D341Med (cell line): ENCODE measurements at places on chromosomes 16 and 17.

GRCh38 chr17:4332296-4332970 is 34.0 kb downstream of the UBE2G1 start:
- DNase-seq = no peak

DNA sequence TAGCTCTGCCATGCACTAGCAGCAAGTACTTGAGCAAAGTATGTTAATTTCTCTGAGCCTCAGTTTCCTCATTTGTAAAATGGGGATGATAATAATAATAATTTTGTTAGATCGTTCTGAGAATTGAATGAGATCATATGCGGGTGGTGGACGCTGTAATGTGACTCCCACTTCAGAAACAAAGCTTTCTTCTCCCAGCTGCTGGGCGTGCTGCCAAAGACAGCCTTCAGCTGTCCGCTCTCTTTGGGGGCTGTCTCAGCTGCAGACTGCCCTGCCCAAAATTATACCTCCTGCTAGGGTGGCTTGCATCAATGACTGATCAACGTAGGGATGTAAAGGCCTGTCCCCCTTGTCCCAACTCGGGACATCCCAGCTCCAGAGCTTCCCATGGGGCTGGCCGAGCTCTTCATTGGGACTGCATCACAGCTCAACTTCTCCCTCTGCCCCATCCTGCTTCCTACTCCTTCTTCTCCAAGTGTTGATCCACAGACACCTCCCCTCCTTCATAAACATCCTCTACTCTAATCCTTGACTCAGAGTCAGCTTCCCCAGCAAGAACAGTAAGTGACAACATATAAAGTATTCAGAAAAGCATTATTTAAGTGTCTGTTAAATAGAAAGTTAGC is 30.7 kb upstream of the CDH5 start:
- DNase-seq = no peak

DNA sequence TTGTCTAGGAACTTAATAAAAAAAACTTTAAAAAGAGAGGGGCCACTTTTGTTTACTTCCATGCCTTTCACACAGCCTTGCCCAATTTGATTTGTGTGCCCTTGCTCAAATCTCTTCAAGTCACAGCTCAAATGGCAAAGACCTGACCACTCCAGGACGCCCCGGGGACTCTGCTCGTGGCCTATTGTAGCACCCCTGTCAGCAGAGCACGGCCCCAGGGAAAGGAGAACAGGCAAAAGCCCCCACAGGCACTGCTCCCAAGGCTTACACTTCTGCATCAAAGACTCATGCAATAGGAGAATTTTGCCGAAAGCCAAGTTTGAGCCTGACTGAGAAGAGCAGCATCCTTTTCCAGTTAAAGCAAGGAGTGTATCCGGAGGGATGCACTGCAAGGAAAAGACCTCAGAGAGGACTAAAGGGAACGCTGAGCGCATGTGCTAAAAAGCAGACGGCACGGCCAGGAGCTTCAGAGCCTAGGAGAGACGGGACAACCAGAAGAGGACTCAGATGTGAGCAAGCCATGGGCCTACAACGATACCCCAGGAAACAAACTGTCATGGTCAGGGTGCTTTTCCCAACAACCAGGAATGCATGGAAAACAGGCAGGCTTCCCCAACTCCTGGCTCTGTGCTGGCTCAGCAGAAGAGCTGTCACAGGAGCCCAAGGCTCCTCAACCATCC is 8.2 kb downstream of the CREBBP start:
- no peak for DNase-seq

GRCh38 chr16:29806641-29807425 is 504 bp downstream of the MAZ start:
- DNase-seq = no peak

- no peak for DNase-seq
Measured at GRCh38 chr16:68636064-68636560, 9.0 kb upstream of the CDH3 start.

GRCh38 chr17:2705263-2705662 is 6.3 kb downstream of the CLUH start:
- peak; percentile 3 for DNase-seq

DNA sequence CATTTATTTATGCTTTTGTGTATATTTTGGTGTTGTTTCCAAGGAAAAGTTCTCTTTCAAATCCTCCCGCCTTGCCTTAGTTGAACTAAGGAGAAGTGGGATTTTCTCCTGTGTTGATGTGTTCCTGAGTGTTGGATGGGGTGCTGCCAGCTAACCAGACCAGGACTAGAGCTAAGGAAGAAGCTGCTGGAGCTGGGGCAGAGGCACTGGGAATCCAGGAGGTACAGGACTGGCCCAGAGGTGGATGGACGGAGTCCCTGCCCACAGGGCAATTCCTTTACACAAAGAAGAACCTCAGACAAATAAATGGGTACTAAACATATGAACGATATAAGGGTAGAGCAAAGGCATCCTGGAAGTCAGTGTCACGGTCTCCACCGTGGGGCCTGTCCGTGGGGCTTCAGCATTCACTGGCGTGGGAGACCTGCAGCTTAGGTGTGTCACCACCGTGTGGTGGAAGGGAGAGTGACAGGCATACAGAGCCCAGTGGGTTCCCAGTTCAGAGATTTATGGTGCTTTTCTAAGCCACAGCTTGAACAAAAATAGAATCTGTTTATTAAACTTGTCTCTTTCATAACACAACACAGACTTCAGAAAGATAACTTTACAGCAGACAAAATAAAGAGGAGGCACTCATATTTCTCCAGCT is 270.7 kb downstream of the NTN1 start:
- DNase-seq = peak; percentile 43

DNA sequence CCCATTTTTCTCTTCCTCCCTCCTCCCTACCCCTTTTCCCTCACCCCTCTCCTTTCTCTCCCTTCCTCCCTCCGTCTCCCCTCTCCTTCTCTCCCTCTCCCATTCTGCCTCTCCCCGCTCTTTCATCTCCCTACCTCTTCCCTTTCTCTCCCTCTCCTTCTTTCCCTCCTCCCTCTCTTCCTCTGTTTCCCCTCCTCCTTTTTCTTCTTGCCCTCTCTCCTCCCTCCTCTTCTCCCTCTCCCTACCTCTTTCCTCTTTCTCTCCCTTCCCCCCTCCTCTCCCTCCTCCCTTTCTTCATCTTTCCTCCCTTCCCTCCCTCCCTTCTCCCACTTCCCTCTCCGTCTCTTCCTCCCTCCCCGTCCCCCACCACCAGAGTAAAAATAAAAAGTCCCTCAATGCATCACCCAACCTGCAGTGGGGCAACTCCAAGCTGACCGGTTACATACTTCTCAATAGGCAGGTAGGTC is 10.4 kb downstream of the CHD9NB start:
- DNase-seq = no peak

DNA sequence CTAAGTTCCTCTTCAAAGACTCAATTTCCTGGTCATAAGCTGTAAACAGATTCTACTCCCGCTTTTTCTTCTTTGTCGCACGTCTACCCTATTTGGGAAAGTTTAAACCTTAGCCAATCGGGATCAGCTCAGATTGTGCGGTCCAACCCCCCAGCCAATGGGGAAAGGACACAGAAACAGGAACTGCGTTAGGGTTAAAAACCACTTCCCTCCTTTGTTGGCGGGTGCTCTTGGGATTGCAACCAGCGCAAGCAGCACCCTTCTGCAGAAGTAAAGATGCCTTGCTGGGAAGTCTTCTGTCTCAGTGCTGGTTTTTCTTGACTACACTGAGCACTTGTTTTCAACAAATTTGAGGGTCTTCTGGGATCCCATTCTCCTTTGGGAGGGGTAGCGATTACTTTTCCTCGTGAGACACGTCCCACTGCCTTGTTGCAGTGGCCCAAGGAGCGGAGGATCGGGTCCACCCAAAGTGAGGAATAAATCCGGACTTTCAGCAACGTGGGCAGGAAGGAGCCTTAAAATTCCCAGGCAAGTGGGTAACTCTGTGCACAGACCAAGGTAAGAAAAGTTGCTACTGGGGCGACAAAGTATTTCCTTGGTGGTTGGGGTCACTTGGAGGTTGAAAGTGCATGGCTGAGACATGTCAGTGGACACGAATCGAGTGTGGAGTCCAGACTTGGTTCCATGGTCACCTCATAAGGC is 1.0 kb upstream of the YPEL3 start:
- DNase-seq = no peak

GRCh38 chr17:64420143-64420670 is 28.7 kb upstream of the MILR1 start:
- peak; percentile 73 for DNase-seq

DNA sequence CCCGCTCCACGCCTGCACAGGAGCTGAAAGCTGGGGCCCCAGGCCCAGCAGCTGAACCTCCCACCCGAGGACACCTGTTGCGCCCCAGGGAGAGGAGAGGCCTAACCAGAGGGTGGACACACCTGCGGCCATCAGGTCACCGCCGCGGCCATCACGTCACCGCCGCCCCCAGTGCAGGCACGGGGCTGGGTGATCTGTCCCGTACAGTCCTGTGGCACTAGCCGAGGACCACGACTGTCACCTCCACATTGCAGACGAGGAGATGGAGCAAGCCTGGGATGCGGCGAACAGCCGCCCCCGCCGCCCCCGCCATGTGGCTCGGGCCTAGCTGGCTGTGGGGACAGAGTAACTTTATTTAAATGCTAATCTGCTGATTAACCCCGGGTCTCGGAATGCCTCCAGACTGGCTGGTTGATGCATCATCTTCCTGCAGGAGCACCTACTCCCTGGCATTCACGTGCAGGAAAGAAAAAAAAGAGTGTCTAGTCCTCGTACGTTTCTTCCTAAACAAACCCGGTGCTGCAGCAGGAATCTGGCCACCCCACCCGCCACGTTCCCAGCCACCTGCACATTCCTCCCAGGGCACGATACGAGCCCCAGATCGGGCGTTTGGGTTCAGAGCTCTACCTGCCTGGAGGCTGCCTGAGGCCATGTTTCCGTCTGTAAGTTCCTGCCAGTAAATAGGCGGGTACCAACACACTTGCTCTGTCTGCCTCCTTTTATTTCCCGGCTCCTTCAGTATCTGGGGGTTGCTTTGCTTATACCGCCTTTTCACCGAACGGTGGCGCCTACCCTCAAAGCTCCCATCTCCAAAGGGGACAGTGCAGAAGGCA is 29.9 kb downstream of the PIEZO1 start:
- no peak for DNase-seq

- peak; percentile 70 for DNase-seq
Measured at GRCh38 chr16:67184453-67184994, 761 bp upstream of the MATCAP1 start.

- no peak for DNase-seq
Measured at GRCh38 chr17:32103476-32104113, 38.7 kb upstream of the RHOT1 start.

- no peak for DNase-seq
Measured at GRCh38 chr16:48969611-48970010, 312.0 kb downstream of the CBLN1 start.

- no peak for DNase-seq
Measured at GRCh38 chr16:85514598-85515318, 98.4 kb upstream of the GSE1 start.

DNA sequence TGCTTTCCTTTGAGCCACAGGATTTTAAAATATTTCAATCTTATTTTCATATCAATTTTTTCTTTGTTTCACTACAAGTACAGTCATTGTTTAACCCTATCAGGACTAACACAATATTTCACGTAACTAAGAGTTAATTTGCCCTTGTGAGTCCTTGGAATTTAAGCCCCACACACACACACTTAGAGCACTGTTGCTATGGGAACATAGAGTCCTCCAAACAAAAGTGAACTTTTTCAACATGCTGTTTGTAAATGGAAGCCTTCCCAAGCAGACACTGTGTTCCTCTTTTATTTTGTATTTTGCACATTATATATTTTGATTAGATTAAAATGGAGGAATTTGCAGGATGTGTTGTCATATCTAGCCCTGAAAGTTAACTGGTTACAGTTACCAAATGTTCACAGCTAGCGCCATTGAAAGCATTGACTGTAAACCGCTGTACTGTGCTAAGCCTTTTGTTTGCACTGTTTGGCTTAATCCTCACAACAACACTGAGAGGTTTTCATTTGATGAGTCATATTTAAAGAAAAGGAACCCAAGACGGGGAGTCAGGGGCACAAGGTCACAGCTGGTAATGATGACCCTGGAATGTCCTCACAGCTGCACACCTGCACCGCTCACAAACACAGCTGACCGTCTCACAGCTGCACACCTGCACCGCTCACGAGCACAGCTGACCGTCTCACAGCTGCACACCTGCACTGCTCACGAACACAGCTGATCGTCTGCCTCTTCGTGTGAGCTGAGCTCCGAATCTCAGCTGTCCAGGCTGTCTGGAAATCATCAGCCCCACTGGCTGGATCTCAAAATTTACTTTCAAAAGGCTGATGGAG is 6.3 kb downstream of the HSBP1 start:
- DNase-seq = no peak

GRCh38 chr16:70685938-70686375 is at the start of gene MTSS2:
TSS of gene MTSS2 (minus strand) at chr16:70686053. CDS start at chr16:70685791, 262 bp downstream.
- DNase-seq = peak; percentile 96

DNA sequence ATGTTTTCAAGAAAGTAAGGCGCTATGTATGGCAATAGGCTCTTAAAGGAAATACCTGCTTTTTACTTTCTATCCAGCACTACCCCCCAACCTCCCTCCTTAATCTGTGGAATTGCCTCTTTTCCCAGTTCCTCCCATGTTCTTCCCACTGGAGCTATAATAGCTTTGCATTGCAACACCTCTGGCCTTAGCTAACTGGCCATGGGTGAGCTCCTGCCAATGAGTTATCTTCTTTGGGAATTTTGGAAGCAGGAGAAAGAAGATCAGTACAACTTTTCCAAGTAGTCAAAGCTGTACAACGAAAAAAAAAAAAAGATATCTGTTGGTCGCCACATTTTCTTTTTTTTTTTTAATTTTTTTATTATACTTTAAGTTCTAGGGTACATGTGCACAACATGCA is 398.0 kb downstream of the NPIPA8 start:
- DNase-seq = no peak

DNA sequence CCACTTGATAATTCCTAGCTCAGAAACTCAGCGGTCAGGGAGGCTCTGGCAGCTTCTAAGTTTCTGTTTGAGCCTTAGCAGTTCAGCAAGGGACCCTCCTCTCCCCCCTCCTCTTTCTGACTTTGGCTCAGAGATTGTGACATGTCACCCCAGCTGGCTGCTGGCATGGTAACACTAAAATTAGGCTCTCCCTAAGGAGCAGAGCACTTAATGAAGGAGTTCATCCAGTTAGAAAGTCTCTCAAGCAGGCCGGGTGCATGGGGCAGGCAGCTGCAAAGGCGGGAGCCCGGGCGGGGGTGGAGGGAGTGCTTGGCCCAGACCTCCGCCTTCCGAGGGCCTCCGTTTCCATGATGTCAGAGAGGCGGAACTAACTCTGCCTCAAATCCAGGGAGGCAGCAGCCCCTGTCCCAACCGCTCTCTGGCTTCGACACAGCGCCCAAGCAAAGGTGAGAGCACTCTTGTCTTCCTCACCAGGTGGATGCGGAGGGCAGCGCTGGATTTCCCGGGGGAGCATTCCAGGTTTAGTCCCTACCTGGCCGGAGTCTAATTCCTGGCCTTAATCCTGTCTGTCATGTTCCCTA is 128.0 kb upstream of the PLCG2 start:
- peak; percentile 62 for DNase-seq

DNA sequence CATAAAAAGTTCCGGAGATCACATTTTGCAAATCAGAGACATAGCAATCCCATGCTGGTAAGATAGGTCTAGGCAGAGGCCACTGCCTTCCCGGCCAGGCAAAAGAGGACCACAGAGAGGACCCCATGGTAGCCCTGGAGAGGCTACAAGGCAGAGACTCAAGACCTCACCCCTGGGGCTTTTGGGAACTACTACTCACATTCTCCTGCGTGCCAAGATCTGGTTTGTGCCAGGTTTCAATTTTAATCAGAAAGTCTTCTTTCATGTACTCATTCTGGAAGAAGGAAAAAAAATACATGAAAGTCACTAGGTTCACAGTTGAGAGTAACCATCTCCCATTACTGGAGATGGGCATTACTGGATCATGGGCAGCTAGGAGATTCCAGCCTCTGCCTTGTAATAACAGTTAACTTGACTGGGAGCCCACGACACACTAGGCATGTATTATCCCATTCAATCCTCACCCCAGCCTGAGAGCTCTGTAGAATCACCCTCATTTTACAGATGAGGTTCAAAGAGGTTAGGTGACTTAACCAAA is 21.2 kb downstream of the PITPNA start:
- no peak for DNase-seq
